ENCODE measurements at places on chromosomes 4 and X. TPM values are rescaled to one million over a fixed set of nuclear protein-coding genes. Genes with fewer than 3 reads are reported as not detected.

The TBCK gene
- total RNA-seq, result 22.8 TPM

The CYBB gene
- total RNA-seq, result 30.2 TPM

The ERCC6L gene
- 8.0 TPM for total RNA-seq

The SRD5A3 gene
- total RNA-seq, result 10.1 TPM

The PDGFC gene
- total RNA-seq, result 0.18 TPM

The XAGE2 gene
- not detected for total RNA-seq

The SSX7 gene
- not detected for total RNA-seq

The MRFAP1L1 gene
- 44.0 TPM for total RNA-seq

The SATL1 gene
- total RNA-seq, result not detected

The PRKX gene
- total RNA-seq, result 34.6 TPM

The GAGE1 gene
- not detected for total RNA-seq

The FRMD7 gene
- total RNA-seq, result not detected

The AIMP1 gene
- total RNA-seq, result 49.0 TPM

The GAGE12J gene
- total RNA-seq, result not detected

The MAGED2 gene
- total RNA-seq, result 36.4 TPM

The TLR2 gene
- total RNA-seq, result 0.08 TPM

The GPR173 gene
- total RNA-seq, result 0.10 TPM

The CT45A10 gene
- not detected for total RNA-seq

The HMX1 gene
- not detected for total RNA-seq

The MGAT4D gene
- total RNA-seq, result not detected

The PAGE5 gene
- not detected for total RNA-seq

The GATA1 gene
- 0.36 TPM for total RNA-seq

The CLCN5 gene
- total RNA-seq, result 3.1 TPM

The KIAA1210 gene
- not detected for total RNA-seq

The NCAPG gene
- 53.3 TPM for total RNA-seq

The SPANXN3 gene
- total RNA-seq, result not detected

The GAGE2A gene
- 0.56 TPM for total RNA-seq

The MAGEE2 gene
- total RNA-seq, result not detected

The WAS gene
- total RNA-seq, result 84.7 TPM

The RAI2 gene
- not detected for total RNA-seq

The SNX12 gene
- 47.7 TPM for total RNA-seq

The DGAT2L6 gene
- 0.16 TPM for total RNA-seq

The FAM184B gene
- total RNA-seq, result not detected

The PRDM8 gene
- 1.6 TPM for total RNA-seq

The SH3D19 gene
- total RNA-seq, result 0.24 TPM

The FGA gene
- total RNA-seq, result 2.8 TPM

The AMTN gene
- total RNA-seq, result not detected

The DRD5 gene
- not detected for total RNA-seq

The ATP1B4 gene
- total RNA-seq, result not detected

The HTR2C gene
- total RNA-seq, result not detected

The MAPK10 gene
- 1.5 TPM for total RNA-seq

The RAP2C gene
- total RNA-seq, result 35.9 TPM

The PRDM5 gene
- not detected for total RNA-seq

The HOPX gene
- total RNA-seq, result 0.38 TPM

The PLP1 gene
- total RNA-seq, result not detected

The MAGEC1 gene
- total RNA-seq, result 0.05 TPM
